Suprapubic skin (tissue), 4 donors: ENCODE measurements at places on chromosomes 13 and 19. TPM values are rescaled to one million over a fixed set of nuclear protein-coding genes. Genes with fewer than 3 reads are reported as not detected.
A peak's percentile ranks its signal among the peaks of the same experiment; 100 is the strongest.

GRCh38 chr13:103730407-103730806 lies 664.2 kb upstream of the SLC10A2 start:
- no peaks in the 10 kb centered on the region for H3K36me3 ChIP-seq
- H3K27ac ChIP-seq: no peak overlapping the region
- H3K4me3 ChIP-seq: no peak overlapping the region
- DNase-seq: no peak

Gene COL5A3
- total RNA-seq: 30.6 TPM

Gene KASH5
- total RNA-seq: not detected

GRCh38 chr13:97319113-97319720 lies 97.1 kb downstream of the MBNL2 start:
- no peaks in the 10 kb centered on the region for H3K27me3 ChIP-seq
- H3K36me3 ChIP-seq: no peaks in the 10 kb centered on the region
- DNase-seq: no peak
- peak overlapping the region; percentile 31 for H3K27ac ChIP-seq
- no peak overlapping the region for H3K4me3 ChIP-seq

DNA sequence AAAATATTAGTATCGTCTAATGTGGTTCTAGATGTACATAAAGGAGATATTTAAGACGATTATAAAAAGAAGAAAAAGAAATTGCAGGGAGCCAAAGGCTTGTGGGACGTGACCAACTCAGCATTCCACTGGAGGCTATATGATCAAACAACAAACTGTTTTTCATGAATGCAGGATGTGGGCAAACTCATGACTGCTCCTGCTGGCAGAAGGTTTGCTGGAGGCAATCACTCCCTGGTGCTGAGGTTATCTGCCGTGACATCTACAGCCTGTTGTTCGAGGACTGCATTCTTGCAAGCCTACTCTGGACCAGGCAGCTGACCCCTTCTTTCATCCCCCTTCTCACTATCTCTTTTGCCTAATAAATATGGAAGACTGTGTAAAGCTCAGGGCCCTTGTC lies 518.1 kb downstream of the UQCRFS1 start:
- no peak overlapping the region for H3K4me3 ChIP-seq
- DNase-seq: no peak
- no peaks in the 10 kb centered on the region for H3K27me3 ChIP-seq
- no peak overlapping the region for H3K27ac ChIP-seq
- H3K36me3 ChIP-seq: no peaks in the 10 kb centered on the region

GRCh38 chr19:19672816-19673215 lies 4.2 kb downstream of the ZNF101 start:
- no peaks in the 10 kb centered on the region for H3K27me3 ChIP-seq

DNA sequence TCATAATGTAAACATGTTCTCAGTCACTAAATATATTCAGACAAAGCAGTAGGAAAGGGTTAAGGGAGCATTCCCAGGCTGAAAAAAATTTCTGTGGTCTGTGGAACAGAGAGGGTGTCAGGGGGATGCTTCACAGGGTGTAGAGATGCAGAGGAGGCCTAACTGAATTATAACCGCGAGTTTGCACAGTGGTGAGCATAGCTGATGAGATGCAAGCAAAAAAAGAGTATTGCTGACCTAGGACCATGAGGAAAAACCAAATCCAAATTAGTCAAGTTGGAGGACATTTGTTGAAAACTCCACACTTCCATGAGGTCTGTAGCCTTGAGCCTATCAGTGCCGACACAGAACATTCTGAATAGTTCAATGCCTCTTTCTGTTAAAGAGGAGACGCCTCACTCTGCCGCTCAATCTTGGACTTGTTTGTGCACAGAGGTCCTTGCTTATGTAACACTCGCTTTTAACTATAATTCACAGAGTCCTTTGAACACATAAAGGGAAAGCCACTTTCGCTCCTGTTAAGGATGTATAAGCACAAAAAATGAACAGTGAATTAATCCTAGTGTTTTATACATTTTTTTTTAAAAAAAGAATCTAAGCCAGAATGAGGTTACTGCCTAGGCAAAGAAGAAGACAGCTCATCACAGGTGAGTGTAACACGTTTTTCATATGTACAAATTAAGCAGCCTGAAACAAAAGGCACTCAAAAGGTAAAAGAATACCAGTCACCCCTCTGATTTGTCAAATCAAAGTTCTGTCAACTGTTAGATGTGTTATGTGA lies 25.8 kb upstream of the INTS6 start:
- H3K36me3 ChIP-seq: no peaks in the 10 kb centered on the region
- no peaks in the 10 kb centered on the region for H3K27me3 ChIP-seq
- H3K27ac ChIP-seq: no peak overlapping the region
- DNase-seq: no peak
- no peaks in the 10 kb centered on the region for H3K4me1 ChIP-seq
- no peak overlapping the region for H3K4me3 ChIP-seq

GRCh38 chr13:73954808-73955207 lies 179.4 kb downstream of the KLF12 start:
- no peaks in the 10 kb centered on the region for H3K27me3 ChIP-seq
- H3K4me3 ChIP-seq: no peak overlapping the region
- H3K27ac ChIP-seq: no peak overlapping the region
- no peak for DNase-seq
- no peaks in the 10 kb centered on the region for H3K4me1 ChIP-seq

- no peaks in the 10 kb centered on the region for H3K27me3 ChIP-seq
- no peak overlapping the region for H3K27ac ChIP-seq
- H3K4me1 ChIP-seq: peaks cover 35% of the 10 kb centered on the region
- no peak for DNase-seq
Observed at GRCh38 chr19:4908781-4909155, 533 bp upstream of the UHRF1 start.

GRCh38 chr19:13234518-13234917 lies 84.3 kb downstream of the IER2 start:
- no peaks in the 10 kb centered on the region for H3K36me3 ChIP-seq
- H3K27ac ChIP-seq: no peak overlapping the region
- DNase-seq: no peak
- H3K4me1 ChIP-seq: peaks cover 12% of the 10 kb centered on the region
- peaks cover 11% of the 10 kb centered on the region for H3K27me3 ChIP-seq
- H3K4me3 ChIP-seq: no peak overlapping the region

- H3K27ac ChIP-seq: peak overlapping the region; percentile 96
- H3K4me1 ChIP-seq: peaks cover 39% of the 10 kb centered on the region
- no peaks in the 10 kb centered on the region for H3K27me3 ChIP-seq
- DNase-seq: no peak
- no peak overlapping the region for H3K4me3 ChIP-seq
Observed at GRCh38 chr13:44920013-44920412, 69.3 kb downstream of the NUFIP1 start.

DNA sequence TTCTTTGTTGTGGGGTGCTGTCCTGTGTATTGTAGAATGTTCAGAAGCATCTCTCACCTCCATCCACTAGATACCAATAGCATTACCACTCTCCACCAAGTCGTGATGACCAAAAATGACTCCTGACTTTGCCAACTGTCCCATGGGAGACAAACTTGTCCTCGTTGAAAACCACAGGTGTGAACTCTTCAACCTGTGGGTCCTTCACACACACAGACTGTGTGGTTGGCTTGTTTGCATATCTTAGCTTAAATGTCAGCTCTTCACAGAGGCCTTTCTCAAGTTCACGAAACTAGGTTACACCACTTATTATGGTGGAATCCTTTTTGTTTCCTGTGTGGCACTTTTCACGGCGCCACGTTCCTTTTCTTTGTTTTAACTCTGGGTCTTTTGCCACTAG lies 6.8 kb downstream of the GPC5 start:
- no peaks in the 10 kb centered on the region for H3K36me3 ChIP-seq
- H3K4me3 ChIP-seq: no peak overlapping the region

DNA sequence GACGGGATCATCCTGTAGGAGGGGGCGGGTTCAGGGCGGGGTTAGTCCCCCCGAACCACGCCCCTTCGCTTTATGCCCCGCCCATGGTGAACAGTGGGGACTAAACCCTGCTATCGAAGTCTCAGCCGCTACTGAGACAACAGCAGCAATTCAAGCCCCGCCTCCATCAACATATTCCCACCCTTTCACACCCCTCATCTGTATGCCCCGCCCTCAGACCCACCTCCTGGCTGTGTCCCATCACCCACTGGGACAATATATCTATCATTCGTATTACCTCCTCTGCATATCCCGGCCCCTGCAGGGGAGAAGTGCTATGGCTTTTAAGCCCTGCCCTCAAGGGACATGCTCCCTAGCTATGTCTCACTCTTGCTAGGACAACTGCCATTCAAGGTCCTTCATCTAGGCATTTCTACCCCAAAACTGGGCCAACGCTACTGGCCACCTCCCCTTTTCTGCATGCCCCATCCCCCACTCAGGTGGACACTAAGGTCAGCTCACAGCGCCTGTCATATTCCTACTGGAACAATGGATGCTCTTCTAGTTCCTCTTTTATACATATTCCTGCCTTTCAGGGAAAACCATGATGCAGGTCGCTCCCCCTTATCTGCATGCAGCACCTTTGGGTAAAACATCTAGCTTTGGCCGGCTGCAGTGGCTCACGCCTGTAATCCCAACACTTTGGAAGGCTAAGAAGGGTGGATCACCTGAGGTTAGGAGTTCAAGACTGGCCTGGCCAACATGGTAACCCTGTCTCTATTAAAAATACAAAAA lies 11.9 kb downstream of the LRFN1 start:
- DNase-seq: peak; percentile 52
- peaks cover 41% of the 10 kb centered on the region for H3K27me3 ChIP-seq
- H3K4me3 ChIP-seq: no peak overlapping the region
